ENCODE measurements at places on chromosomes 5 and 9.

GRCh38 chr5:144416196-144416595 is 245.5 kb downstream of the KCTD16 start:
- no peak for DNase-seq

DNA sequence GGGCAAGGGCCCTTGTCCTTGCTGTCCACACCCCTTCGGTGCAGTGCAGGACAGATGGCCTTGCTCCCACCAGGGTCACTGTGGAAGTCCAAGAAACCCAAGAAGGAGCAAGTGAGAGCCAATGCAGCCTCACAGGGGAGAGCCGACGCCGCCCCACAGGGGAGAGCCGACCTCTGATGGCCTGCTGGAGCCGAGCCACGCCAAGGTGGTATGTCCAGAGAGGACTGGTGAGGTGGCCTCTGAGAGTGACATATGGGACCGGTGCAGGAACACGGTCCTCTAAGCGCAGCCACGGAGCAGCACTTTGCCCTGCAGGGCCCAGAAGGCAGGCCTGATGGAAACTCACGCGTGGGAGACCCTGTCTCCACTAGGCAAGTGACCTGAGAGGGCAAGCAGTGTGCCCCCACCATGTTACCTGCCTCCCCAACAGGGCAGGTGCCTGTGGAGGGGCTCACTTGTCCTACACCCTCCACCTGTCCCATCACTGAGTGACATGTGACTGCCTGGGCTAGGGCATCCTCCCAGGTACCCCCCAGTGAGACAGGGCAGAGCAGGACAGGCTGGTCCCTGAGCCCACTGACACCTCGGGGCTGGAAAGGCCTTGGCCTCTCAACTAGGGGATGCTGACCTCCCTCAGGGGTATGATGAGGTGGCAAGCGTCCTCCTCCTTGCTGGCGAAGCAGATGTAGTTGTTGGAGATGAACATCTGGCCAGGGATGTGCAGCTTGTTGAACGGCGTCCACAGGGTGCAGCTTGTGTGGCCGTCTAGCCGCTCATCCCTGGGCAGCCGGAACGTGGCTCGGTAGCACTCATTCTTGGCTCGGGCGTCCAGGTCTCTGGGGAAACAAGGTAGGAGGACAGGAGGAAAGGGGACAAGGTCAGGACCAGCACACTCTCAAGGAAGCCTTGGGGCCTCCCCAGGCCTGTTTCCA is 16.7 kb downstream of the TBC1D9B start:
- DNase-seq = no peak

DNA sequence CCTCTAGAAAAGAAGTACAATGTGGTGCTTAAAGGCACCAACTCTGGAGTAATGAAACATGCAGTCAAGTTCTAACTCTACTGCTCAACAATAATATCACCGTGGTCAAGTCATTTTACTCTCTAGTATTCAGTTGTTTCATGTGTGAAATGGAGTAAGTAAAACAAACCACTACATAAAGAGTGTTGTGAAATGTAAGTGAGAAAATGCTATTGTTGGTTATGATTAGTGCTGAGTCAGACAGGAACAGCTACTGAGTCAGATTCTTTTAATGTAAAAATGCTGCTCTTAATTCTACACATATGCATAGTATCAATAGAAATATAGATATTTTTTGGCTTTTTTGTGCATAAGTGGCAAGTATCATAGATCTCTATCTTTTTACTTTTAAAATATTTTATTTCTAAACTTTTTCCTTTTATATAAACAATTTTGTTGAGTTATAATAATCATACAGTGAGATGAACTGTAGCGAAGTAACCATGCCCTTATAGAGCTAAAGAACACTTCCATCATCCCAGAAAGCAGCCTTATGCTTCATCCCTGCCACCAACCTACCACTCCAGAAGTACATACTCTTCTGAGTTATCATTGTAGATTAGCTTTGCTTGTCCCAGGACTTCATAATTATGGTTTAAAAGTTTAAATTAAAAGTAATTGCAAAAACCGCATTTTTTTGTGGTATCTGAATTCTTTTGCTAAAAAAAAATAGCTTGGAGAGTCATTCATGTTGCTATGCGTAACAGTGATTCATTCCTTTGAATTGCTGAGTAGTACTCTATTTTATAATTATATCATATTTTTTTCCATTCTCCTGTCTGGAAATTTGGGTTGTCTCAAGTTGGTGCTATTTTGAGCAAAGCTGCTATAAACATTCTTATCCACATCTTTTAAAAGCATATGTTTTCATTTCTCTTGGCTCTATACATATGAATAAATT is 548.2 kb upstream of the CLINT1 start:
- DNase-seq = no peak

GRCh38 chr9:129575818-129576217 is 45.1 kb downstream of the C9orf50 start:
- DNase-seq = no peak

GRCh38 chr5:56050551-56051255 is 55.9 kb upstream of the IL6ST start:
- DNase-seq = peak; percentile 63

DNA sequence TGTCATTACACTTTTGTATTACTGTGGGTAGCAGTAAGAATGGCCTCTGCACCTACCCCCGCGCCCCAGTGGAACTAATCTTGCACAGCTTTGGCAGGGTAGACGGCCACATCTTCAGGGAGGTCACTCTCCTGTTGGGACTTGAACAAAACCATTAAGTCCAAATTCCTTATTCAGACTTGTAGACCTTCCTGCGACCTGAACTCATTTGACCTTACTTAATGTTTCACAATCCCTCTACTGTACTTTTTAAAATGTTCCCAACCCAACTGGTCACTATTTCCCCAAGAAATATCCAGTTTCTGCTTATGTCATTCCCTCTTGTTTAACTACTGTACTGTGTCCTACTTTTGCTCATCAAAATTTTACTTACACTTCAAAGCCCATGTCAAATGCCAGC is 5.3 kb upstream of the FAM120AOS start:
- DNase-seq = no peak

GRCh38 chr9:113215132-113215531 is 5.9 kb downstream of the FKBP15 start:
- DNase-seq = no peak

DNA sequence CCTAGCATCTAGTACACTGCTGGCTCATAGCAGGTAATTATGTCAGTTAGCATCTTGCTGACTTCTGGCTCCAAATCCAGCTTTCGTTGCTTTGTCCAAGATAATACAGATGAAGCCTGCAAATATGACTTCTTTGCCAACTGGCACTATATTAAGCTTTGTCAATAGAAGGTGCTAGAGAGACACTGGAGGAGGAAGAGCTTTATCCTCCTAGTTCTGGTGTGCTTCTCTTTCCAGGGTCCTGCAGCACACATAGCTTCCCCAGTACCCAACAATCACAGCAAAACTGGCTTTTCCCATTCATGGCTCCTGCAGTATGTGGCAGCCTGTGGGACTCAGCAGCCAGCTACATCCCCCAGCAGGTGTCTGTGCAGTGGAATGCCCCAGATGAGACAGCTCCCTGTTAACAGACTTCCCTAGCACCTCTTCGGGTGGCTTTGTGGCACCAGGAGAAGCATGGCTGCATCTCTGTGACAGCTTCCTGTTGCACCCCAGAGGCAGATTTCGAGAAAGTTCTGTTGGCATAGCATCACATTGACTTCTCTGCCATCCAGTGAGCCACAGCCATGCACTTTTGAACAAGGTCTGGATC is 147.8 kb downstream of the OXCT1 start:
- no peak for DNase-seq

DNA sequence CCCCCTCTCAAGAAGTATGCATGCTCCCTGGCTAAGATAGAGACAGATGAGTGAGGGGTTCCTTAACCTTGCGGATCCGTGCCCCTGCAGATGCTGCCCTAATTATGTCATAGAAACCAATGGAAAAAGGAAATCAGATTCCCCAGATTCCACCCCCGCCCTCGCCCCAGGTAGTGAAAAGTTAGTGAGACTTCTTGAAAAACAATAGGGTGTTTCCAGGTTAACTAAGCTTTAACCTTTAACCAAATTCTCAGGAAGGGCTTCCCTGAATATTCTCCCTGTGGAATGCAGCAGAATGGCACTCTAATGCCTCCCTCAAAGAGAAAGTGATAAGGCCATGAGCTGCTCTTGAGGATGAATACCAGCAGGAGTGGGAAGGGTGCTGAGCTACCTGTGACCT is 116.0 kb upstream of the RANBP3L start:
- no peak for DNase-seq

DNA sequence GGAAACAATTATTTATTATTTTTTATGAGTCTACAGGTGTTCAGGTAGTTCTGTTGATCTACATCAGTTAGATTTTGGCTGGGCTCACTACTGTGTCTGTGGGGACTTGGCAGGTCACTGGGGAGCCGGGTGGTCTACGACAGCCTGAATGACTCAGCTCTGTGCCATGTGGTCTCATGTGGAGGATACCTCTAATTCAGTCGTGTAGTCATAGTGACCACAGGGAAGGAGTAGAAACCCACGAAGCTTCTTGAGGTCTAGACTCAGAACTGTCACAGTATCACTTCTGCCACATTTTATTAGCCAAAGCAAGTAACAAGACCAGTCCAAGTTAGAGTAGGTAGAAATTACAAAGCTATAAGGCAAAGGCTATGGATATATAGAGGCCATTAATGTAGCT is 64.7 kb upstream of the GRAMD2B start:
- no peak for DNase-seq

- DNase-seq = no peak
These were observed 108.2 kb upstream of the KLF4 start for GRCh38 chr9:107597743-107598217.

DNA sequence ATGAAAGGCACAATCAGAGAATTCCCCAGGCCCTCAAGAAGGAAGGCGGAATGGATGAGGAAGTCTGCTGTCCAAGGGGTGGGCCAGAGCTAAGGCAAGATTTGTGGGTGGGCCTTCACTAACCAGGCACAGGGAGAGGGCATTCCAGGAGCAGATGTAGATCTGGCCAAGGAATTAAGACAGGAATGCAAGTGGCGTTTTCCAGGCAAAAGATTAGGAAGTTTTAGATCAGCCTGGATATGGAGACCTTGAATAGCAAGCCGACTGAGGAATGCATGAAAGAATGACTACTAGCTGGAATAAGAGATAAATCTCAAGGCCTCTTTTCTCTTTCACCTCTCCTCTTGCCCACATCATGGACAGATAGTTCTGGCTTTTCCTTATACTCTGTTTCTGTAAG is 68.5 kb downstream of the GHR start:
- no peak for DNase-seq

GRCh38 chr5:151607304-151607703 is 16.2 kb upstream of the FAT2 start:
- no peak for DNase-seq

GRCh38 chr5:160835818-160836528 is 16.0 kb downstream of the ATP10B start:
- DNase-seq = no peak

All from T-helper 1 cell (primary cell).